ENCODE measurements at places on chromosomes 3 and 15.

GRCh38 chr15:59169251-59169708 is 37.4 kb upstream of the LDHAL6B start:
- DNase-seq = no peak

DNA sequence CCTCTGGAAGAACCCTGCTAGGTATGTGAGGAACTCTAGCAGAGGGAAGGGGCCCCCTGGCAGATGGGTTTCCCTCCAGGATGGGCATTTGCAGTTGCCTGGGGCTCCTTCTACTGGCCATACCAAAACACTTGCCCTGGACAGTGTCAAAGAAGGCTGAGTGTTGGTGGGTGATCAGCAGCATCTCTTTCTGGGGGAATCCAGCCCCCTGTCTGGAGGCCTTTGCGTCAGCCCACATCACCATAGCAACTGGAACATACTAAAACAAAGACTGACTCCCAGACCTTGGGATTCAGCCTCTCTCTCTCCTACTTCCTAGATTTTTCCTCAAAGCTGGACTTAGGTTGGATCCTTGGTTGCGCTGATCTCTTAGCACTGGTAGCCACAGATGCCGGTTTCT is 8.1 kb downstream of the CEMIP start:
- no peak for DNase-seq

GRCh38 chr3:57864853-57865252 is 108.7 kb downstream of the SLMAP start:
- no peak for DNase-seq

- DNase-seq = no peak
Observed at GRCh38 chr3:21879184-21879886, 128.3 kb upstream of the ZNF385D start.

- no peak for DNase-seq
Observed at GRCh38 chr3:173021547-173022185, 119.4 kb downstream of the SPATA16 start.

DNA sequence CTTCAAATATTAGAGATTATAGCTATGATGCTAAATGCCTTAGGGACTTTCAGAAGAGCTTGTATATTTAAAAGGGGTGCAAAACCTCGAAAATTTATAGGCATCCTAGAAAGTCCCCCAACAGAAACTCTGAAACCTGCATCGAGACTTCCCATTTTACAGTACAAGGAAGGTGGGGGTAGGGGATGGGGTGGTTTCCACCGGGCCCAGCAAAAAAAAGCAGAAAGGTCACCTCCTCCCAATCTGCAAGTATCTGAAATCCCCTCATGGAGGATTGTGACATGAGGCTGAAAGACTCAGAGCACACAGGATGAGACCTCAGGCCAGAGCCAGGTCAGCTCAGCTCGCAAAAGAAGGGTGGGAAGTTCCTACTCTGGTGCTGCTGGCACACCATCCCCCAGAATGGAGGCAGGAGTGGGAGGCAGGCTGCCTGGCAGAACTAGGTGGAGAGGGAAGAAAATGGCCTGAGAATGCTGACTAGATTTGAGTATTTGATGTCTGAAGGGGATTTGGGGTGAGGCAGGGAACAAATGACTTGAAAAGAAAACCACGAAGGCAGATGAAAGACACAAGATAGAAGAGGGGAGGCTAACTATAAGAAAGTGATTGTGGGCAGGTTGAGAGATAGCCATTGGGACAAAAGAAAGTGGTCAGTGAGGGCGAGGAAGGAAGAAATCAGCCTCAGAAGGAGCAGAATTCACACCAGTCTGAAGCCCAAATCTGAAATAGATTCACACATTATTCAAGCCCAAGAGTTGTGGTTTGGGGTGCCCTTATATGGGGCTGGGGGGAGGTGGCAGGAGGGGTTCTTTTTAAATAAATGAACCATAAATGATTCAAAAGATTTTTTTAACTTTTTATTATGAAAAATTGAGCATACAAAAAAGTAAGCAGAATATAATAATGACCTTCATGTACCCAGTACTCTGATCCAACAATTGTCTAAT is 22.5 kb upstream of the TSC22D2 start:
- DNase-seq = no peak

GRCh38 chr3:119365418-119365817 is 71.2 kb downstream of the ARHGAP31 start:
- no peak for DNase-seq

- no peak for DNase-seq
Observed at GRCh38 chr15:99929266-99929665, 196.0 kb upstream of the LYSMD4 start.

DNA sequence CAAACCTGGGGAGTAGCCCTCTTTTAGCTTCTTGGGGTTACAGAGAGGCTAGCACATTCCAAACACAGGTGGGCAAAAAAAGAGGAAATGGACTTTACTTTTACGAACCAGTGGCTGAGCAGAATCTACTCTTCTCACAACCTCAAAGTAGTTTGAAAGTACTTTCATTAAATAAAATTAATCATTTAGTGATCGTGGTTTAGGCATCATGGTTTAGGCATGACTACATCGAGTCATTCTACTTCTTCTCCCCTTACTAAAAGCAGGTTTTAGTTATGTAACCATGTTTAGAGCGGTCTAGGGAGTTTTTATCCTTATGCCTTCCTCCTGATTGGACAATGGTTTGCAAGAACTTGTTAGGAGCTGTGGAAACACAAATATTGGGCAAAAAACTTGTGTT is 2.5 kb upstream of the GREM1 start:
- no peak for DNase-seq

DNA sequence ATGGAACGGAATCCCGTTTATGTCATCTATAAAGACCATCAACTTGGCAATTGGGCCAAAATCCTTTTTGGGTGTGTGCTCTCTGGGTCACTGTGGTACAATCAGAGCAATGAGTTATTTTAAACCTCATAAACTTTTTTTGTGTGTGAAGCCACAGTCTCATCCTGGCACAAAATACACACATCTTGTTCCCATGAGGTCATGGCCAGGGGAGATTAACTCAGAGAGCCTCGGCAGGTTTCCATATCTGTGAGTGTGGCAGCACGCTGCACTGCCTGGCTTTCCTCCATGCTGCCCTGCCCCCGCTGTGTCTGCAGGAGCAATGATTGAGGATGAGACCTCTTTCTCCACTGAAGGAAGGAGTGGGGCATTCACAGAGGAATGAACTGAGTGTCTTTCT is 54.0 kb upstream of the DLG1 start:
- DNase-seq = no peak

DNA sequence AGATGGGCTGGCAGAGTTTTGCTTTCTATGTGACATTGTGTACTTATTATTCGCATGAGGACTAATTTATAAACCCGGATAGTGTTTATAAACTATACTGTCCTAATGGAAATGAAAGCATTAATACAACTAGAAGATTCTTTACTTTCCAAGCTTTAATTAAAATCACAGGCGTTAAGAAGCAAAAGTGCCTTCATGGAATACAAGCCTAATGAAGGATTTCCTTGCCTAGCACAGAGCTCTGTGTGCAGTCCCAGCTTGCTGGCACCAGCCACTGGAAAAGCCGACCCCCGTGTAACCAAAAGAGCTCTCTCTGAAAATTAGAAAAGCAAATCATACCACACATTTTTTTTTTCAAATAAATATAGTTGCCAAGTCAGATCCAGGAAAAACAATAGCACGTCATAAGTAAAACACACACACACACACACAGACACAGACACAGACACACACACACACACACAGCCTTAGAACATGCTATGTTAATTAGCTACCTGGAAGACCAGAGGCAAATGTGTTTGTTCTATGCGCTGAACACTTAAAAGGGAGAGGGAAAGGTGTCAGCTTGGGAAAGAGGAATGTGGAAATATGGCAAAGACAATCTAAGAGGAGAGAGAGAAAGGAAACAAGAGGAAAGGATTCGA is 1084.2 kb downstream of the TUSC7 start:
- no peak for DNase-seq

DNA sequence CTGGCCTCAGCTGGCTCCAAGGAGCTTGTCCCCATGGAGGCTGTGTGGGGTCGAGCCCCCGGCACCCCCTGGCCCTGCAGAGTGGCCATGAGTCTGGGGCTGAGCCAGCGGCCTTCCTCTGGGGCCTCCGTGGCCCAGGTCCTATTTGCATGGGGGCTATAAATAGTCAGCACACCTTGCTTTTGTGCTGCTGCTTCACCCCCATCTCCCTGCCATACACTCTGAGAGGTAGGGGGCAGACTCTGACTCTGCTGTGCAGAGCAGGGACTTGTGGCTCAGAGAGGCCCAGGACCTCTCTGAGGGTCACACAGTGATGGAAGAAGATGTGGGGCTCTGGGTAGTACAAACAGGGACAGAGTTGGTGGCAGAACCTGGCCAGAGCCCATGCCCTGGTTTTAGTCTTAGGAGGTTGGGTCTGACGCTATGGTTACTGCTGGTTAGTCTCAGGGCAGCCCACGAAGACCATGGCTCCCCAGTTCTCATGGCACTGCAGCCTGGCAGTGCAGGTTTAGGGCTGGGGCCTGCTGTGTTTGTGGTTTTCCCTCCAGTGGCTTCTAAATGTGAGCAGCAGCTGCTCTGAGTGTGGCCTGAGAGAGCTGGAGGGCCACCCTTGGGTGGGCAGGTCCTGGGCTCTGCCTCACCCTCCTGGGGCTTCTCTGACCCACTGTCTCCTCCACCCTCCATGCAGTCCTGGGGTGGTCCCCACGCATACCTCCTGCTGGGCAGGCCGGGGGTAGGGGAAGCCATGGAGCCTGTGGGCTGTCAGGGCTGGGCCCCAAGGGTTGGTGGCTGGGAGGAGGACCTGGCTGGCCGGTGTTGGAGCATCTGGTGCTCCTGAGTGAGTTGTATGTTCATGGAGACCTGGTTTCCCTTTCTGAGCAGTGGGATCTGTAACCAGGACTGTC is 13.6 kb downstream of the PRKCD start:
- DNase-seq = no peak
